ENCODE measurements at places on chromosomes 11 and 22. TPM values are rescaled to one million over a fixed set of nuclear protein-coding genes. Genes with fewer than 3 reads are reported as not detected.

The IL10RA gene
- polyA plus RNA-seq: not detected

The MS4A6A gene
- polyA plus RNA-seq: not detected

GRCh38 chr11:19326499-19326898, 85.8 kb upstream of the E2F8 start:
- H3K27ac ChIP-seq: no peak overlapping the region
- H3K4me3 ChIP-seq: no peak overlapping the region
- DNase-seq: peak; percentile 4

DNA sequence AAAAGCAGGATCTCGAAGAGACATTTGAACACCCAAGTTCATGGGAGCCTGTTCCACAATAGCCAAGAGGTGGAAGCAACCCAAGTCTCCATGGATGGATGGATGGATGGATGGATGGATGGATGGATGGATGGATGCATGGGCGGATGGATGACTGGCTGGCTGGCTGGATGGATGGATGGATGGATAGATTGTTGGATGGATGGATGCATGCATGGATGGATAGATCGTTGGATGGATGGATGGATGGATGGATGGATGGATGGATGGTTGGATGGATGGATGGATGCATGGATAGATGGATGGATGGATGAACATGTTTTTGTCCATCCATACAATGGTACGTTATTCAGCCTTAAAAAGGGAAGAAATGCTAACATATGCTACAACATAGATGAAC, 603.4 kb downstream of the BRD1 start:
- no peaks in the 10 kb centered on the region for H3K36me3 ChIP-seq
- no peak overlapping the region for H3K27ac ChIP-seq
- no peak overlapping the region for H3K4me3 ChIP-seq
- no peaks in the 10 kb centered on the region for H3K27me3 ChIP-seq

Measured in fibroblast of lung (primary cell).